Natural killer cell treated with Interleukin-12 subunit alpha and Interleukin-12 subunit beta and Interleukin-15 and Interleukin-18, amount 100 ng/mL, for 72 hours (primary cell): ENCODE measurements at places on chromosomes 2 and 18. TPM values are rescaled to one million over a fixed set of nuclear protein-coding genes. Genes with fewer than 3 reads are reported as not detected.

PDCD1 gene
- total RNA-seq: 0.78 TPM

GPR45 gene
- not detected for total RNA-seq

IL18R1 gene
- 219 TPM for total RNA-seq

MFSD2B gene
- total RNA-seq: 0.75 TPM

CEP192 gene
- 32.2 TPM for total RNA-seq

TGFA gene
- total RNA-seq: 0.86 TPM

KYNU gene
- not detected for total RNA-seq

CYP1B1 gene
- total RNA-seq: 95.7 TPM

IL1F10 gene
- not detected for total RNA-seq

GPAT2 gene
- total RNA-seq: 4.7 TPM

POTEI gene
- total RNA-seq: not detected

SERPINB4 gene
- not detected for total RNA-seq
